CD4-positive, alpha-beta T cell treated with Interleukin-6 for 4 hours (primary cell): ENCODE measurements at places on chromosomes 5 and 9.

GRCh38 chr5:127940854-127941253, 142.7 kb upstream of the SLC12A2 start:
- no peak for DNase-seq

GRCh38 chr5:139061274-139061673, 136.9 kb downstream of the SIL1 start:
- no peak for DNase-seq

DNA sequence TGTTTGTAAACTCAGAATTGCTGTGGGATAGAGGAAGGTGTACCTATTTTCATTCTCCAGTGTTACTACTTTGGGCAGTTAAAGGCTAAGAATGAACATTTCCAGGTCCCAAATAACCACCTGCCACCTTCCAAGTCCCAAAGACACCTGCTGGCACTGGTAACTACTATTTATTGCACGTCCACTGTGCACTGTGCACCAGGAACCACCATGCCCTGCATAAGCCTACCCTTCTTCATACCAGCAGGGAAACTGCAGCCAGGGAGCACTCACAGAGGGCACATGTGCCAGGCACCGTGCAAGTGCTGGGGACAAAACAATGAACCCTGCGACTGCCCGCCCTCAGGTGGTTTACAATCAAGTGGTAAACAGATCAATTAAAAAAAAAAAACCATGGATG, 34.9 kb downstream of the RAPGEF1 start:
- DNase-seq: no peak

GRCh38 chr5:142375944-142376411, 51.2 kb upstream of the SPRY4 start:
- no peak for DNase-seq

DNA sequence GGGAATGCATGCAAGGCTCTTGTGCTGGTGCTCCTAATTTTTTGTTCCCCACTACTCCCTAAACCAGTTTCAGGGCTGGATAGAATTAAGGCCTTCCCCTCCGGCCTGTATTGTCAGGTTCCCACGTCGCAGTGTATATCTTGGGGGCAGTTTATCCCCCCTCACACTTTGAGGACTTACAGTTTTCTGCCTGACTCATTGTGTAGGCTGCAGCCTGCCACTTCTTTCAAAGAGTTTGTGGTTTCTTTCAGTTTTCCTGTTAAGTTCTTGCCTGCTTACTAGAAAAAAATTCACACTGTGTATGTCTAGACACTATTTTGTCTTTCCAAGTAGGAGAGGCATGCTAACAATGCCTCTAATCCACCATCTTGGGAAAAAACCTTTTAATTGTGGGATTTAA, 28.4 kb upstream of the BTNL3 start:
- no peak for DNase-seq

DNA sequence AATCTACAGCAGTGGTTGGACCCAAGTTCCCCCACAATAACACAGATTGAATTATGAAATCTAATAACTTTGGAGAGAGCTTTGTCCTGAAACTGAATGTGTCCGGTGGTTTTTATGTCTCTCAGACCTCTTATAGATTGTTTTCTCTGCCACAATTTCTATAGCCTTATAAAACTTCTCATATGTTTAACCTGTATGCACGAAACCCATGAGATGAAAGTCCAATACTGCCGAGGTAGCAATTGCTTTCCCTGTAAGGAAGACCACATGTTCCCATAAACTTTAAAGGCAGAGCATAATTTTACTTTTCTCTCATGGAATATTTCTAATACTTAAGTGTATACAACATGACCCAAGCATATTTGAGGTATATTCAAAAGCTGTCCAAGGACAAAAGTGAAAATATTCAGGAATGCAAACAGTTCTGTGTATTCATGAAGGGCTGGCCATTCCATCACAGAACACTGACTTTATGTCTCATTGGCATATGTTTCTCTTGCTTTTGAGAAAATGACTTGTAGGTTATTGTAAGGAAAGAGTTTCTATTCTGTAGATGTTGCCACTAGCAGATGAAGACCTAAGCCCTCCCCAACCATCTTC, 94.4 kb upstream of the TLE4 start:
- no peak for DNase-seq
